ENCODE measurements at places on chromosomes 7 and 10. TPM values are rescaled to one million over a fixed set of nuclear protein-coding genes. Genes with fewer than 3 reads are reported as not detected.

- DNase-seq: no peak
Measured at GRCh38 chr10:123513870-123514269, 152.3 kb upstream of the GPR26 start.

GRCh38 chr10:98610836-98611235, 164.1 kb upstream of the HPS1 start:
- no peak for DNase-seq

GRCh38 chr7:54847921-54848320, 88.9 kb upstream of the SEC61G start:
- no peak for DNase-seq

GRCh38 chr10:110629680-110630191, 14.4 kb upstream of the RBM20 start:
- DNase-seq: no peak

DNA sequence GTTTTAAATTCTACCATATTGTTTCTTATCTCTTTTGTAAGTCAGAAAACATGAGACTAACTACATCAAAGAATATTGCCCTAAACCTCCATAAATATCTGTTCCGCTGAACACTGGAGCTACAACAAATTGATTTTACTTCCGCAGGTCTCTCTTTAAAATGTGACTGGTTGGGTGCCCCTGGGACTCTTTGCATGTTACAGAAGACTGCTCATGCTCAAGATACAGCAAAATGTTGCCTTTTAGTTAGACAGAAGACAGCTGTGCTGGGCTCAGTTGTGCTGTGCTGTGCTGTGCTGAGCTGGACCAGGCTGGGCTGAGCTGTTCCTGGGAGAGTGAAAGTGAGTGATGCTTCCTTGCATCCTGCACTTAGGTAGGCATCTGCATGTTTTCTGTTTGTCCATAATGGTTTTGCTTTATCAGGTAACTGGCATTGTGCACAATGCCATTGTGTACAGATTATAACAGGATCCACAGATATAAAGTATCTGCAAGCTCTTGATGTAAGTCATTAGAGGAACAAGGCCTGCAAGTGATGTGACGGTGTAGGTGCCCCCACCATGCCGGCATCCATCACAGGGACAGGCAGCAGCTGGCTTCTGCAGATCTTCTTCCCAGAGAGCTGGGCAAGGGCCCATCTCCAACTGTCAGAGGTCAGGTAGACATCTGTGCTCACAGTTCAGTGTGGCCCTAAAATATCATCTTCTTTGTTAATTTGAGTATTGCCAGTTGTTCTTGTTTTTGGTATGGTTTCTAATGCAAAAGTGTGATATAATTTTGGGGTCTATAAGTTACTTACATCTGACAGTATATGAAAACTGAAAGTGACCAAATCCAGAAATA, 972.5 kb upstream of the CELF2 start:
- no peak for DNase-seq

DNA sequence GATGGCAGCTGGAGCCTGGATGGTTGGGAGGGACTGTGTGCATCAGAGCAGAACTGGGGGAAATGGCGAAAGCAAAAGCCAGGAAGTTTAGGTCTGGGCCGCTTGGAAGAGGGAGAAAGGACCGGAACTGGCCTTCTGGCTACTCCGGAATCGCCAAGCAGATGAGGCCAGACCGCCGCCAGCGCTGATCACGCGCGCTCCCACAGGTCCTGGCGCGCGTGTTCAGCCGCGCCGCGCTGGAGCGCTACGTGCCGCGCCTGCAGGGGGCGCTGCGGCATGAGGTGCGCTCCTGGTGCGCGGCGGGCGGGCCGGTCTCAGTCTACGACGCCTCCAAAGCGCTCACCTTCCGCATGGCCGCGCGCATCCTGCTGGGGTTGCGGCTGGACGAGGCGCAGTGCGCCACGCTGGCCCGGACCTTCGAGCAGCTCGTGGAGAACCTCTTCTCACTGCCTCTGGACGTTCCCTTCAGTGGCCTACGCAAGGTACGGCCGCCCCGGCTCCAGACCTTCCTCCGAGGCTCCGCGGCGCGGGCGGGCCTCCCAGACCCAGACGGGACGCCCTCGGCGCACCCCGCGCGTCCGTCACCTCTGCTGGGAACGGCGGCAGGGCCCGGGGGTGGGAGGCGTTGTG, 2.0 kb downstream of the CYP26C1 start:
- DNase-seq: no peak

- no peak for DNase-seq
Measured at GRCh38 chr10:62852961-62853702, 37.0 kb upstream of the EGR2 start.

DNA sequence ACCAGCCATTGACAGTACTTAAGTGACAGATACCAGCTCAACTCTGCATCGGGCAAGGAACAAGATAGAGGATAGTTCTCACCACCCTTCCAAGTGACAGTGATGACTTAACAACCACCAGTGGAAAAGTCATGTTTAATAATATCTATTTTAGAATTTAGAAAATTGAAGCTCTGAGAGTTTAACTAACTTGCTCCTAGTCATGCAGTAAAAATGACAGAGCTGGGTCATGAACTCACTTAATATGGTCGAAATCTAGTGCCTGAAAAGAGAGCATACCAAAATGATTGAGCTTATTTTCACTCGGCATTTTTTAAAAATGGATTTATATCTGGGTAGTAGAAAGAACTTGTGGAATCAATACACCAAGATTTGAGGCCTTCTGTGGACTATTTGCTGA, 367.8 kb upstream of the IGFBP3 start:
- DNase-seq: no peak

The SLC13A4 gene
- 0.66 TPM for total RNA-seq
